ENCODE measurements at places on chromosomes 4 and X.

DNA sequence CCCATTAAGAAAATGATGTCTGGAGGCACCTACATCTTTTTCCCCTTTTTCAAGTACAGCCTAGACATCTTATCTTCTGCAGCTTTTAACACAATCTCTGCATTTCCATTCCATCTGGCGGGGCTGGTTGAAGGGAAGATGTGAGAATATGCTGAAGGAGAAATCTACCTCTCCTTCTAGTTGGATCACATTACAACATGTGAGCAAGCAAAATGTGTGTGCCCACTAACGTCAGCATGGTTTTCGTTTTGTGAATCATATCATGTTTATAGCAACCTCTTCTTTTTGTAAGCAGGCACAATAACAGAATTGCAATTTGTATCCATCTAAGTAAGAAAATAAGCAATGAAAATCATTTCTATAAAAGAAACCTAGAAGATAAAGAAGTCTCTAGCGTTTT lies 28.9 kb upstream of the MID1 start:
- no peak for DNase-seq

DNA sequence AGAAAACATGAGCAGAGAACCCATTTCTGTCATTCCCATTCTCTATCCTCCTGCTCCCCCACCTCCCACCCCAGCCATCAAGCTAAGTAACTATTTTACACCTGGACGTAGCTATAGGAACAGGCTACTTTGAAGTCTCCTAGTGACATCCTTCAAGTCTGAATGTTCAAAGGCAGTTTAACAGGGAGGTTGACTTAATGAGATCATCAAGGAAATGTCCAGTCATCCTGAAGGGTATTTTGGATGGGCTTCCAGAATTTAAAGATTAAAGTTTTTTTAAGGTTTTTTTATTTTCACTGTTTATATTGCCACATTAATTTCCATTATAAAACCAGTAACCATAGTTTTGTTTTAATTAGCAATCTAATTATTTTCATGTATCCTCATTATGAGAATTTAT lies 41.1 kb downstream of the HPF1 start:
- DNase-seq: no peak

DNA sequence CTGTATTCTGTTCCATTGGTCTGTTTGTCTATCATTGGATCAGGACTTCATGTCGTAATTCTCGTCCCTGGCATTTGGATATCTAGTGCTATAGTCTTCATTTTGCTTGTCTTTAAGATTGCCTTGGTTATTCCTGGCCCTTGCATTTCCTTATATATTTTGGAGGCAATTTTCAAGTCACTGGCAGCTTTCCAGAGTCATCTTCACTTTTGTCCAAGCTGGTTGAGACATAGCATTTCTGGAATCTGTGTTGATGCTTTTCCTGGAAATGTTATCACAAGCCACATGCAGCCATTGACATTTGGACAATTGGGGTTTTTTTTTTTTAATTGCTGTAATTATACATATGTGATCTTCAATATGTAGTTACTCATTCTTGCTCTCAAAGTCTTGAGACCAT lies 45.2 kb upstream of the HGFAC start:
- DNase-seq: no peak

DNA sequence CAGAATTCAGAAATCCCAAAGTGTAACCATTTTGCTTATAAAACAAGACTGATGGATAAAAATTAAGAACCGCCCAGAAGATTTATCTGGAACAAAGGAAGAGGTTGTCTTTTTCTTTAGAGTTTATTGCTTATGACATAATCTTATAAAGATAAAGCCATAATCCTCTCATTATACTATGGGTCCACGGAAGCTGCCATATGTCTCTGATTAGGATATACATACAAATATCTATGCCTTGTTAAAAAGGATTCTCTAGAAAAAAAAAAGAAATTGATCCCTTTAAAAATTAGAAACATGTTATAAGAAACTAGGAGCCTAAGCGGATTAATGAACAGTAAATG lies 70.5 kb downstream of the RELL1 start:
- no peak for DNase-seq

DNA sequence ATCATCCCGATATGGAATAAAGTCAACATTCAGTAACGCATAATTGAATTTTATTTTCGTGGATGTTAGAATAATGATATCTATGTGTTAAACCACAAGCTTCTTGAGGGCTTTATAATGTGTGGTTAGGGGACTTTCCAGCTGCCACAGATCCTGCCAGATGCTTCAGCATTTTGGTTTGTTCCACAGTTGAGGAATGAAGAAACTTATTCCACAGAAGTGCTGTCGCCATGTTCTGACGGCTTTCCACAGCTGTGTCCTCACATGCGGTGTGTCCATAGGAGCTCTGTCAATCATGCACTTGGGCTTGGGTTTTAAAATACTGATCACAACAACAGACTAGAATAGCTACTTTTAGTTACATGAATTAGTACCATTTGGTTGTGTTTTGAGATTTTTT lies 411.9 kb downstream of the TRIML1 start:
- DNase-seq: no peak

- DNase-seq: no peak
Observed at GRCh38 chrX:13257223-13258051, 62.4 kb downstream of the ATXN3L start.

GRCh38 chr4:73055241-73055897 lies 14.1 kb downstream of the COX18 start:
- no peak for DNase-seq

GRCh38 chrX:102085706-102086105 lies 39.8 kb upstream of the TCEAL2 start:
- no peak for DNase-seq

DNA sequence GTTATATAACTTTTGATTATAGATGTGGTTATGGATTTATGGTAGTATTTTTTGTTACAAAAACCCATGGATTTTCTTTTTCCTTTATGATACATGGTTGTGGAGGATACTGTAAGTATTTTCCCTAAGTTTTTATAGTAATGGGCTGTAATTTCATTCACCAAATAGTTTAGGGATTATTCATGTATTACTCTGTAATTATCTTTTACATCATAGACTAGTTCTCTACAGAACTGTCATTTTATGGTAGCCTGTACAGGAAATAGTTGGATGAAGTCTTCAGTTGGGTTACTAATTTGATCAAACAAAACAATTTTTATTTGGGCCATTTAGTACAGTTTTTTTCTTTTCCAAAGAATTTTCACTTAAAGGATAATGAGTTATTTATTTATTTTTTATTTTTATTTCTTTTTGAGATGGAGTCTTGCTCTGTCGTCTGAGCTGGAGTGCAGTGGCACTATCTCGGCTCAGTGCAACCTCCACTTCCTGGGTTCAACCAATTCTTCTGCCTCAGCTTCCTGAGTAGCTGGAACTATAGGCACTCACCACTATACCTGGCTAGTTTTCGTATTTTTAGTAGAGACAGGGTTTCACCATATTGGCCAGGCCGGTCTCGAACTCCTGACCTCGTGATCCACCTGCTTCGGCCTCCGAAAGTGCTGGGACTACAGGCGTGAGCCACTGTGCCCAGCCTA lies 42.1 kb downstream of the RBPJ start:
- DNase-seq: no peak

DNA sequence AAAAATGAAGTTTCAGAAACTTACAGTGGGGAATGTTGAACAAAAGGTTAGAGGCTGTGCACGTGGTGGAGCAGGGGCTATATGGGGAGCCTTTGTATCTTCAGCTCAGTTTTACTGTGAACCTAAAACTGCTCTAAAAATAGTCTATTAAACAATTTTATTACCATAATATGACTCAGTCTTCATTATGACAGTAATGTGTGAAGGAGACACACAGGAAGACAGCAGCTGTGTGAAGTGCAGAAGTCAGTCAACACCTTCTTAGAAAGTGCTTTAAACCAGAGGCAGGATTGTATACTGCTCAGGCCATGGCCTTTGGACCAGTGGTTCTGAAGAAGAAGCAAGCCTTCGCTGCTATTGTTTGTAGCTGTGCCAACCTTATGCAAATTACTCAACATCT lies 89.7 kb downstream of the ARHGAP10 start:
- DNase-seq: no peak

DNA sequence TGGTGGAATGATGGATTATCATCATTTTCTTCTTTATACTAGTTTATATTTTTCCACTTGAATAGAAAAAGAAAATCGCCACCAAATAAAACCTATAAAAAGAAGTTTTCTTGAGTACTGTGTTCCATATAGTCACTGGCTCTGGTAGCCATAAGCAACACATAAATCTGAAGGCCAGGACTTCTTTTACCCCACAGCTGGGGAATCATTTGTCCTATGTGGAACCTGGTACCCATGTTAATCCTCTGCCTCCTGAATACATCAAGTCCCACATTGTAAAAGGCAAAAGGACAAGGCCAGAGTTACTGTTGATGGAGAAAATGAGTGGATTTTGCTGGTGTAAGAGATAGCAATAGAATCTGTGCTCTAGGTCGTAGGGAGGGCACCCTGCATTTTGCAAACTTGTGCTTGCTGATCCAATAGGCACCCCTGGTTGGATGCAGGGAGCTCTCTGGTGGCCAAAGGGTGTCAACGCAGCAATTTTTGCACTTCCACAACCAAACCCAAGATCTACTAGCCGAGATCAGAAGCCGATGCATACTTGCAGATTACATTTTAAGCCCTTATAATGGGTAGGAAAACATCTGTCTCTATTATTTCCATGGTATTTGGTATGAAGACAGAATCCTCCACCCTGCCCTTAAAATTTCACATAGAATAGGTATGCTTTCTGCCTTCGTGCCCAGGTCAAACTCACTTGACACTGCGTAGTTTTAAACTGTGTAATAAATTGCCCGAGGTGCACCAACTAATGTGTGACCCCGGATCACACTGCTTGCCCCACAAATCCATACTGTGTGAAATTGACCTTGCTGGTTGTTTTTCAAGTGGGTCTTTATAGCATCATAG lies 146.2 kb upstream of the SCML1 start:
- no peak for DNase-seq

GRCh38 chr4:147633113-147633512 lies 15.9 kb downstream of the TMEM184C start:
- DNase-seq: no peak

DNA sequence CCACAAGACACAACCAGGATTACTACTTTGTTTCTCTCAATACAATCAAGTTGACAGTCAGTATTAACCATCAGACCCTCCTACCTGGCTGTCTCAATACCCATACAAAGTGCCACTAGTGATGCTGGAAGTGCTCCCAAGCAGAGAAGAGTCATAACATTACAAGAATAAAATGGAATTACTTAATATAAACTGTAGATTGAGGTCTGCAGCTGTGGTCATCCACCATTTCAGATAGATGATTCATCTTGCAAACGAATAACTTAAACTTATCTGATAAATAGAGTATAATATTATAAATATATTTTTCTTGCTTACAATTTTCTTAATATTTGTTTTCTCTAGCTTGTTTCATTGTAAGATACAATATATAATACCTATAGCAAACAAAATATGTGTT lies 1034.2 kb upstream of the PCDH10 start:
- no peak for DNase-seq

- no peak for DNase-seq
Observed at GRCh38 chr4:147794787-147795413, 63.0 kb downstream of the ARHGAP10 start.

DNA sequence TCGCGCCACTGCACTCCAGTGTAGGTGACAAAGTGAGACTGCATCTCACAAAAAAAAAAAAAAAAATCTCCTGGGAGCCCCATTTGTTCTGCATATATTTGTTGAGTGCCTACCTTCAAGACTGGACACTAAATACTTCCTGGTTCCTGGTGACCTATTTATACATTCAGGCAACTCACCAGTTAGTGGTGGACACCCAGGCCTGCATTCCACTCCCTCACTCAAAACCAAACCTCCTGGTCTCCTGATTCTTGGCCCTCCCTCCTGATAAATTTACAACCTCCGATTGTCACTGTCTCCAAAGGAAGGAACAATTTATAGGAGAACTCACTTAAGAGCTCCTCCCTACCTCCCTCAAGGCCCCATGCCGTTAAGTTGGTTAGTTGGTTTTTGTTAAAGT lies 3.1 kb downstream of the SYAP1 start:
- no peak for DNase-seq

DNA sequence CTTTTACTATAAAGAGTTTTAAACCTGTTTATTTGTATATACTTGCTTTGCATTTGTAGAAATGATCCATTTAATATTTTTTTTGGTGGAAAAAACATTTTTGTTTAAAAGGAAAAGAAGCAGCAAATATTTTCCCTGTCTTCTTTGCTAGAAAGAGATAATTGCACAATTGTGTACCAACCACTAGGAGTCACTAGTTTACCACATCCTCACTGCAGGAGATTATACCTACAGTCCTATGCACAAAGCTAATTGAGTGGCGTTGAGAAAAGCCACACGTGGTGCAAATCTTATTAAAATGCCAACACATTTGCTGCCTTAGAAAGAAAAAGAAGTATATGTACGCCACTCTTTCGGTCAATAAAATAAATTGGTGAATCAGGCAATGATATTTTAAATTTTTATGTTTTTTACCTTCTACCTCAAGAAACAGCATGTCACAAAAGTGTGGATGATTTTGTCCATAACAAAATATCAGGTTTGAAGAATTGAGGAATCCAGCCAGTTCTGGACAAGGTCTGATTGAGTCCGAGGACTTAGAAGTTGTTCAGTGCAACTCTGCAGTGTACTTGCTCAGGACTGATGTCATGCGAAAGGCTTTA lies 102.9 kb downstream of the GRXCR1 start:
- DNase-seq: no peak

DNA sequence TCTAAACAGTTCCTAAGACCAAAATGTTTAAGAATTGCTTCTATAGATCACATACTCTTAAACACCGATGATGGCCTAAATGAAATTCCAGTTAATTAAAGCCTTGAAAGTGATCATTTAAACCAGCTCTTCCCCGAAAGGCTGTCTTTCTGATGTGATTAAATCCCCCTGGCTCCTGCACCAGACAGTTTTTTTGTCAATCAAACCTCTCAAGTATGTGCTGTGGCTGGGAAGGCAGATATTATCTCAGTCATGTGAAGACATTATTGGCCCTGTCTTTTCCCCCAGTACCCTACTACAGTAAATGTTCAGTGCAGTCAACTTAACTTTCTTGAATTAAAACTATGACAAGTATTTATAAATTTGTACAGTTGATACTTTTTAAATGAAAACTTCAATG lies 121.0 kb upstream of the MYOZ2 start:
- no peak for DNase-seq

DNA sequence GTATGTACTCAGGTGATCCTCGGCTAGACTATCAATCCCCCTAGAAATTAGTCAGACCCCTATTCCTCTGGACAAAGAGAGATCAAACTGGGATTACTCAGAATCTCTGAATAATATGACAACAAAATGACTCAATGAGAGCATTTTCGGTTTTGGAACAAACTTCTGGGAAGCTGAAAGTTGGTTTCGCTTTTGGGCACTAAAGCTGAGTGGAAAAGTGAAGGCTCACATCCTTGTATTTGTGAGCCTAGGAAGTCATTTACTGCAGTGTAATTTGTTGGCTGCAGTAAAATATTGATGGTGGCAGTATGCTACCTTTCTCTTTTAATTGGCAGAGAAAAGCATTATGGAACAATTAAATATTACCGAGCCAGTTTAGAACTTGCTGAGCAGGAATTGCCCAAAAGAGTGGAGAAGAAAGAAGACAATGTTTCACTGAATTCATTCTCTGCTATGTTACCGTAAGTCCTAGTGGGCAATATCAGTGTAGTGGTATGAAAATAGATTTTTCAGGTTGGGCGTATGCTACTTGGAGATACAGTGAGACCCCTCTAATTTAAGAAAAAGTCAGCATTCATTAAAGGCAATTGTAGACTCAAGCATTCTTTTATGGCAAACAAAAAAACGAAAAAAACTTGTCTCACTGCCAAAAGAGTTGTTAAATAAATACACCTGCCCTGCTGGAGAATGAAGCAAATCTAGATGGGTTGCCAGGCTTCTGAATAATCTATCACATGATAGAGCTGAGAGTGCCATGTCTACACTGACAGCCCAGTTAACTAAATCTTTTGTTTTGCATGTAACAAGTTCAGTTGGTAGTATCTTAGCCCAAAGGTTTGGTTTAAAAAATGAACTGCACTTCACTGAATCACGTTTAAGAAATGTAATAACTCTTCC lies 69.6 kb downstream of the AGTR2 start:
- DNase-seq: no peak
